Effector CD8-positive, alpha-beta T cell (primary cell): ENCODE measurements at places on chromosomes 2 and 18.
A peak's percentile ranks its signal among the peaks of the same experiment; 100 is the strongest.

GRCh38 chr18:79766308-79766707 is 31.4 kb upstream of the KCNG2 start:
- DNase-seq = no peak

DNA sequence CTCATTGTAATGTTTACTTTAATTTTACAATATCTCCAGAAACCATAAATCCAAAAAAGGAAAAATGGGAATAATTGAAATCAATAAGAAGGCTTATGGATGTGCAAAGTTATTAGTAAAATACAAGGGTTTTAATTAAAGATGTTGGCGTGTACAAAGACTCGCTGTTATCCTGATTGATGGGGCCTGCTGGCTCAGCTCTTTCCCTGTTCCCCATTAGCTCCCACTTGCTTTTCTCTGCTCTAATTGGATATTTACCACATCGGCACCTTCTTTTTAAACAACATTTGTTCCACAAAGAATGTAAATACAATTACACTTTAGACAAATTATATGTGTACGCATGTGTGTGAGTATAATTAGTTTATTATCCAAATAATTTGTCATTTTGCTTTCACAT is 796.6 kb downstream of the ERBB4 start:
- no peak for DNase-seq

DNA sequence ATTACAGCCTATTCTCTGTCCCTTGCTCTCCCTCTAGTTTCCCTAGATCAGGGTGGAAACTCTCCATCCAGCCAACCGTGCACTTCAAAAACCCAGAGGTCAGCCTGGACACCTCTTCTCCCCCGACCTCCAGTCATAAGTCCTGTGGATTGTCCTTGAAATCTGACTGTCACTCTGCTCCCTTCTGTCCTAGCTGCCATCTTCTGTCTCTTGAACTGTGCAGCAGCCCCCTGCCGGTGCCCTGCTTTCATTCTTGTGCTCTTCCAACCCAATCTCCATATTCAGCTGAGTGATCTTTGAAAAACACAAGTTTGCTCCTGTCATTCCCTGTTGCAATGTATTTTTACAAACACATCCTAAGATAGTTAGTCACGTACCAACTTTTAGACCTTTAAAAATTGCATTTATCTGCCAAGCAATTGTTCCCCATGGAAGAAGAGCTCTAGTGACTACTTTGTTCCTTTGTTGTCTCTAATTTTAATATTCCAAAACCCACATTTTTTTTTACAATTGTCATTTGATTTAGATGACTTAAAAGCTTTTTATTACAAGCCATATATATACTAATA is 254.3 kb downstream of the CAMKMT start:
- DNase-seq = no peak

DNA sequence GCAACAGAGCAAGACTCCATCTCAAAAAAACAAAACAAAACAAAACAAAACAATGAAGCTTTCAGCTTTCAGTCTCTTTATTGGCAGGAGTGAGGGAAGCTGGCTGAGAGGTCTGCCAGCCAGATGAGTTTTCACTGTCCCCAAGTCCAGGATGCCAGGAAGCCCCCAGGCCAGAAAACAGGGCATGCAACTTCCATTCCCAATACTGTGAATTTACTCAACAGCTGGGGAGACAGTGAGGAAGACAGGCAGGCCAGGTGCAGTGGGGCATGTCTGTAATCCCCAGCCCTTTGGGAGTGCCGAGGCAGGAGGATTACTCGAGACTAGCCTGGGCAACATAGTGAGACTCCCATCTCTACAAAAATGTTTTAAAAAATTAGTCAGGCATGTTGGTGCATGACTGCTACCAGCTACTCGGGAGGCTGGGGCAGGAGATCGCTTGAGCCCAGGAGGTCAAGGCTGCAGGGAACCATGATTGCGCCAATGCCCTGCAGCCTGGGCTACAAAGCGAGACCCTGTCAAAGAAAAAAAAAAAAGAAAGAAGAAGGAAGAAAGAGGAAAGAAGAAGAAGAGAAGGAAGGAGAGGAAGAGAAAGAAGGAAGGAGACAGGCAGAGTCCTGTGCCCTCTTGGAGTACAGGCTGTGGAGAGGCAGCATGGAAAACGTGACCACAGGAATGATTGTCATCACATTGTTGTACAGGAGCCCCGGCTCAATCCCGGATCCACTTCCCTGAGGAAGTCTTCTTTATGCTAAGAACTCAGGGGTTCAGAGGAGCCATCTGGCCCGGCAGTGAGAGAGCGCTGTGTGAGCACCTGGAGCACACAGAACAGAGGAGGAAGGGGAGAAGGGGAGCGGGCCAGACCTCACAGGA is 29.2 kb upstream of the POMC start:
- DNase-seq = no peak

- DNase-seq = no peak
Measured at GRCh38 chr18:12882453-12883371, 1.3 kb downstream of the PTPN2 start.

- DNase-seq = no peak
Measured at GRCh38 chr2:240245706-240246105, 105.2 kb upstream of the OTOS start.

- no peak for DNase-seq
Measured at GRCh38 chr2:164843346-164843911, 1.8 kb upstream of the COBLL1 start.

DNA sequence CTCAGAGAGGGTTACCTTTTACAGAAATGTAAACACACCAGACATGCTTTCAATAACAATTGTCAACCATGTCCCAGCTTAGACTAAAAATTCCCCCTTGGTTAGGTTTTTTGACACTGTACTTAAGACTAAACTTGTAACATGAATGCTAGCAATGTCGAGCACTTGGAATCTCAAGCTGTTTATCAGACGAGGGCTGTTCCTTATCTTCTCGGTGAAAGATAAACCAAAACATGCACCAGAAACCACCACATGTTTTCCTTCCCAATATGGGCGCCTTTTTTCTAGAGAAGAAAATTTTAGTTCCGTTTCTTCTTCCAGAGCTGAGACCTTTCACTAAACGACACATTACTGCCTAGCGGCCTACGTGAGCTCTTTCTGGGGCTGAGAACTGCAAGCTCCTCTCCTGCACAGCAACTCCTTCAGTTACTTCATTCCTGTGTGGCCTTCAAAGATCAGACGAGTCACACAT is 42.4 kb upstream of the ACKR3 start:
- DNase-seq = no peak

DNA sequence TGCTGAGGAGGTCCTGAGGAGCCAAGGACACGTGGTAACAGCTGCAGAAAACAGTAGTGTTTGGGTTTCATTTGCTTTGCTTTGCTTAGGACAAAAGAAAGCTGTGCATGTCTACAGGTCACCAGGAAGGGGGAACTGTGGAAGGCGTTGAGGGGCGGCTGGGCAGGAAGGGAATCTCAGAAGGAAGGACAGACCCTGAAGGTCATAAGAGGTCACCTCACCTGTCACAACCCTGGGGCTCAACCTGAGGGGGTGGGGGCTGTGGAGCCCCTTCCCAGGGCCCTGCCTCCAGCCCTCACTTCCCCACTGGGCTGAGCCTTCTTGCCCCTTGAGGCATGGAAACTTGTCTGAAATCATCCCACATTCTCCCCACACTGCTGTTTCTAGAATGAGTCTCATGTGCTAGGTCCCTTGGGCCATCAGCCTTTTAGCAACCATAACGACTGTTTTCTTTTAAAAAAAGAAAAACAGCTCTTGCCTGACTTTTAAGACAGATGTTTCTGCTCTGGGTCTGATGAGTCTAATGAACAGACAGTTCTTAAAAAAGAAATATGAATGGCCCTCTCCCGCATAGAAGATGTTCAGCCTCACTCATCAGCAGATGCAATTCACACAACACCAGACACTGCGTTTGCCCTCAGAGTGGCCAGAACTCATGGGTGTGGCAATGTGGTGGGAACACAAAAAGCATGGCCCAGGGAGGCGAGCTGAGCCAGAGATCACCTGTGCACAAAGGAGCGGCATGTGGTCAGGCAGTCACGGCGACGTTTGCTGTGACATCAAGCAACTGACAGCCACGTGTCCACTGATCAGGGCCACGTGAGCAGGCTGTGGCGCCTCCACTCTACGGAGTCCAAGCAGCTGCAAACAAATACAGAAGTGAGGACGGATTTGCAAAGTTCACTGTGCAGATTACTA is 84.0 kb downstream of the SEPTIN10 start:
- no peak for DNase-seq

- no peak for DNase-seq
Measured at GRCh38 chr2:210611466-210611865, 55.1 kb downstream of the CPS1 start.

DNA sequence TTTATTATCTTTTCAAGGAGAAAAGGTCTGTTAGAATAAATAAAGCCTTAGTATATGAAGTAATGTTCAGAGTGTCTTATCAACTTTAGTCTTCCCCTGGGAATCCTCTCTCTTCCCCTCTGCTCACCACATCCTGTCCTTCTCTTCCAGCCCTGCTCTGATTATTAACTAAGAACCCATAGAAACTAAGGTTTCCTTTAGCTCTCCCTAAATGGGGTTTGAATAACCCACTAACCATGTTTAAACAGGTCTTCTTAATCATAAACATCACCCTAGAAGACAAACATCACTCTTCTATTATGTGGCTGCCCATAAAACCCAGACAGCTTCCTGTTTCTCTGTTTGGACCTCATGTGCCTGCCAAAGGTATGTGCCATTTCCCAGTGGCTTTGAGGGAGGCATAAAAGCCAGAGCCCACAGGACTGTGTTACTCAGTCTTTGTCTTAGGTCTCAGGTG is 50.1 kb downstream of the SLC14A1 start:
- no peak for DNase-seq

GRCh38 chr2:62219407-62220159 is 23.7 kb downstream of the B3GNT2 start:
- no peak for DNase-seq

GRCh38 chr2:46410273-46411244 is 68.8 kb upstream of the TMEM247 start:
- DNase-seq = no peak

GRCh38 chr2:96092951-96093350 is 23.4 kb downstream of the ADRA2B start:
- no peak for DNase-seq

DNA sequence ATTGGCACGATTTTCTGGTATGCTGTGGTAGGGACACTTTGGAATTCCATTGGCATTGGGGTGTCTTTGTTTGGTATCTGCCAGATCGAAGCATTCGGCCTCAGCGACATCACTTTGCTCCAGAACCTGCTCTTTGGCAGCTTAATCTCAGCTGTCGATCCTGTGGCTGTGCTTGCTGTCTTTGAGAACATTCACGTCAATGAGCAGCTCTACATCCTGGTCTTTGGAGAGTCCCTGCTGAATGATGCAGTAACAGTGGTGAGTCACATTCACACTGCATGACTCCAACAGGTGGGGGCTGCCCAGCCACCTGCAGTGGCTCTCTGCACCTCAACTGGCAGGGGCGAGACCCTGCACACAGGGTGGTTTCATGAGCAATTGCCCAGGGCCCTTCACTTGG is 38.4 kb downstream of the SLC9A2 start:
- DNase-seq = no peak

- DNase-seq = no peak
Measured at GRCh38 chr2:178072000-178072382, 586 bp downstream of the PDE11A start.

GRCh38 chr2:12538138-12538694 is 178.5 kb upstream of the TRIB2 start:
- DNase-seq = no peak

GRCh38 chr18:74249181-74249968 is 42.4 kb downstream of the CYB5A start:
- DNase-seq = no peak

DNA sequence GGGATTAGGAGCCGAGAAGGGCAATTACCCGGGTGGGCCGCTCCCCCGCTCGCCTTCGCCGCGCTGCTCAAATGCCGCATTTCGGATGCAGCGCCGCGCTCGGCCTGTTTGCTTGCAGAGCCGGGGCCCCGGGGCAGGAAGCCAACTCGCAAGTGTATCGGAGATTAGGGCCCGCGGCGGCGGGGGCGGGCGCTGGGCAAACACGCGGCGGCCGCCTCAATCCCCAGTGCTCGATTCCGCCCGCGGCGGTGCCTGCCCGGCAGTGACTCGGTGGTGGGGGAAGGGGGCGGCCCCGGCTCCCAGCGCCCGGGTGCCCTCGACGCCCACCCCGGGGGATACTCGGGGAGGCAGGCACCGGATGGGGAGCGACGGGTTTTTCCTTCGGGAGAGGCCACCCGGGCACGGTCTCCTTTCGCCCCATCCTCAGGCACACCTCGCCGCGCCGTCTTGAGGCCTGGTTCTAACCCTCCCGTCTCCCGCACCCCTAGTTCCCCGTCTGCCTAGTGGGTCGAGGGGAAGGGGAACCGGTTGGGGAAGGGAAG is 26.6 kb upstream of the NOTO start:
- peak; percentile 50 for DNase-seq

DNA sequence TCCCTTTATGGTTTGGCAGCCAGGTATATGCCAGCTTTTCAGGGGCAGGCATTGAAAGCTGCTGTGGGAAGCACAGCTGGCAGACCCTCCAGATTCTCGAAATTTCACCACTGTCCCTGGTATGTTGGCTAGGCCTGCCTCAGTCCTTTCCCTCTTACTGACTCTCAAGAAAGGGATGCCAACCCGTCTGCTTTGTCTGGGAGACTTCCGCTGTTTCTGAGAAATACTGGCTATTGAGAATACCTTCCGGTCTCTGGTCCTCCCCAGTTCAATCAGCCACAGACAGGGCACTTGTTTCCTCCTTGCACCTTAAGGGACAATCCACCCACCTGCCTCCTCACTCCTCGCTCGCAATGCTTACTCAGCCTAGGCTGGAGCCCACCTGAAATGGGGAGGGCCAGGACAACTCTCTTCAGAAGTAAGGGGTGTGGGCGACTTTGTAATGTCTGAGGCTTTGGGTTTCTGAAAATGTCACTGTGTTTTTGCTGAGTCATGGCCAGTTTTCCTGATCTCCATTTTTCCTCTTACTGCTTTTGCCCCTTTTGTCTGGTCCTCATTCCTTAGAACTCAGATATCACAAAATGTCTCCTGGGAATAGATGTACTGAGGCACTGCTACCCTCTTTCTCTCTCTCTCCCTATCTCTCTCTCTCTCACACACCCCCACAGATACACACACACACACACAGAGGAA is 571.1 kb downstream of the TNS1 start:
- no peak for DNase-seq

GRCh38 chr18:51300912-51301311 is 103.4 kb upstream of the MEX3C start:
- DNase-seq = no peak

DNA sequence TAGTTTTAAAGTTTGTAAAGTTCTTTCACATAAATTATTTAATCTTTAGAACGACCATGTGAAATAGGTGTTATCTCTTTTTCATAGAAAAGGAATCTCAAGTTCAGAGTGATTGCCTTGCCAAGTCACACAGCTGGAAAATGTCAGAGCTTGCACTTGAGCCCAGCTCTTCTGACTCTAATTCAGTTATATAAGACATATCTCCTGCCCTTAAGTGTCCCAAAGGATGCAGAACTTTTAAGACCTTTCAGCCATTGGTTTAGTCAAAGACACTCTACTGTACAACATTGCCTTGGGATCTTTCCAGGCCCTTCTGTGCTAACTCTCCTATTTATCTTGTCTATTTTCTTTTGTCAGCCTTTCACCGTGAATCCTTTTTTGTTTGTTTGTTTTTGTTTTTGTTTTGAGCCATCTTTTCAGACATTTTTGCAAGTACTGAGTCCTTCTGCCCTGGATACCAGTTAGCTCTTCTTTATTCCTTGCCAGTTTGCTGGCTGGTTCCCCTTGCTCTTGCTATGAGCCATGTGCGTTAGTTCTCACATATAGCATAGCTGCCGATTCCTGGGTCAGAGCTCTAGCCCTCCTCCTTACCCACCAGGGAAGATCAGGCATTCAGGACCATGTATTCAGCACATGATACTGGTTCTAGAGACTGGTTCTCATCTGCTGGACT is 160.0 kb upstream of the MYO3B start:
- no peak for DNase-seq
